ENCODE measurements at places on chromosomes 4 and X. TPM values are rescaled to one million over a fixed set of nuclear protein-coding genes. Genes with fewer than 3 reads are reported as not detected.
A peak's percentile ranks its signal among the peaks of the same experiment; 100 is the strongest.

The IBSP gene
- total RNA-seq: not detected

DNA sequence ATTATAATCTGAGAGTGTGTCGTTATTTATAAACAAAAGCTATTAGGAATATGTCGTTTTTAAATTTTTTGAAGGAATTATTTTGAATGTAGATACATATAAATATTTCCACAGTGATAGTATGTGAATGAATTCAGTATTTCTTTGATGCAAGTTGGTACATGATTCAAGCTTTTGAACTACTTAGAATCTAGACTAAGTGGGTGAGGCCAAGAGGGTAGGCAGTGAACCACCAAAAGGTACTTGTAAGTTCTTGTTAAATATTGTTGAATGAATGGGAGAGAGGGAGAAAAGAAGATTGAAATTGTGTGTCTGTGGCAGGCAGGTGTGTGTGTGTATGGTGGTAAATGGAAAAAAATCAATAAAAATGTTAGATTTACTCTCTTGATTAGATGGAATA lies 69.6 kb downstream of the ARFIP1 start:
- H3K27me3 ChIP-seq: no peaks in the 10 kb centered on the region
- no peak overlapping the region for H3K27ac ChIP-seq
- peaks cover 32% of the 10 kb centered on the region for H3K4me1 ChIP-seq
- DNase-seq: no peak
- peaks cover 2% of the 10 kb centered on the region for H3K36me3 ChIP-seq

- H3K27ac ChIP-seq: no peak overlapping the region
- no peaks in the 10 kb centered on the region for H3K27me3 ChIP-seq
- no peak for DNase-seq
- H3K4me3 ChIP-seq: no peak overlapping the region
- H3K36me3 ChIP-seq: no peaks in the 10 kb centered on the region
Observed at GRCh38 chrX:15942307-15942706, 87.7 kb upstream of the AP1S2 start.

The AGTR2 gene
- not detected for total RNA-seq

The TREX2 gene
- 1.2 TPM for total RNA-seq

The OTUD6A gene
- not detected for total RNA-seq

DNA sequence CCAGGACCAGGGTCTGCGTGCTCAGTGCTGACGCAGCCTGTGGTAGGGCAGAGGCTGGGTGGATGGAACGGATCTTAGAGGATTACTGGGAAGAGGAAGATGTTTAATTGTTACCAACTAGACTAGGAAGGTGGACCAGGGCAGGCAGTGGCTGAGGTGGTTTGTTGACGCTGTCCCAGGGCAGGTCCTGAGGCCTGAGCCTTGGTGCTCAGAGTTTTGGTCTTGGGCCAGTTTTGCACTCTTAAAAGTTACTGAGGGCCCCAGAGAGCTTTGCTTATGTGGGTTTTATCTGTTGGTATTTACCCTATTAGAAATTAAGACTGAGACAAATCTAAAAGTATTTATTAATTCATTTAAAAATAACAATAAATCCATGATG lies 20.4 kb downstream of the RNF212 start:
- H3K36me3 ChIP-seq: no peaks in the 10 kb centered on the region
- H3K27me3 ChIP-seq: no peaks in the 10 kb centered on the region
- no peak overlapping the region for H3K4me3 ChIP-seq
- no peak overlapping the region for H3K27ac ChIP-seq
- DNase-seq: no peak

The CCDC158 gene
- total RNA-seq: not detected

The NSG1 gene
- total RNA-seq: 0.75 TPM

- H3K27ac ChIP-seq: no peak overlapping the region
- no peaks in the 10 kb centered on the region for H3K36me3 ChIP-seq
- H3K27me3 ChIP-seq: no peaks in the 10 kb centered on the region
- H3K4me3 ChIP-seq: no peak overlapping the region
- no peaks in the 10 kb centered on the region for H3K4me1 ChIP-seq
- no peak for DNase-seq
Observed at GRCh38 chrX:49930039-49930438, 7.6 kb downstream of the CLCN5 start.

DNA sequence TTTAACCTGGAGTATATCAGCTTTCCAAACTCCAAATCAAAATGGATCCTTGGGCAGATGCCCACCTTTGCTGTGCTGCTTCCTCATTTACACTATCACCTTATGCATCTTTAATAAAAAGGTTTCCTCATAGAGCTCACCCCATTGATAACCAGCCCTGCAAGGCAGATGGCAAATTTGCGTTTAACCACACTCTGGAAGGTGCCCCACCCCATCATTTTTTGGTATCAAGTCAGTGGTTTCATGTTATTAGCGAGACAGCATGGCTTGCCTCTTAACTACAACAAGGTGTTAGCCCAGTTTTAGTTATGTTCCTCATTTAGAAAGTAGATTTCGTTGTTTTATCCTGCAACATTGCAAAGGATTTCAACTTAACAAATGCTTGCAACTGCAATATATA lies 214.0 kb upstream of the WDFY3 start:
- H3K4me3 ChIP-seq: no peak overlapping the region
- no peaks in the 10 kb centered on the region for H3K4me1 ChIP-seq
- H3K27me3 ChIP-seq: no peaks in the 10 kb centered on the region
- no peaks in the 10 kb centered on the region for H3K36me3 ChIP-seq
- H3K27ac ChIP-seq: no peak overlapping the region
- no peak for DNase-seq

GRCh38 chr4:85717351-85717750 lies 242.4 kb downstream of the ARHGAP24 start:
- no peak overlapping the region for H3K4me3 ChIP-seq
- H3K27ac ChIP-seq: peak overlapping the region; percentile 21
- H3K36me3 ChIP-seq: no peaks in the 10 kb centered on the region

GRCh38 chr4:71232056-71232430 lies 106.8 kb upstream of the SLC4A4 start:
- DNase-seq: no peak
- H3K27ac ChIP-seq: no peak overlapping the region
- no peaks in the 10 kb centered on the region for H3K27me3 ChIP-seq
- H3K36me3 ChIP-seq: no peaks in the 10 kb centered on the region
- H3K4me3 ChIP-seq: no peak overlapping the region

GRCh38 chrX:71170660-71171059 lies 26.0 kb downstream of the NLGN3 start:
- no peak overlapping the region for H3K27ac ChIP-seq
- no peaks in the 10 kb centered on the region for H3K27me3 ChIP-seq
- peaks cover 3% of the 10 kb centered on the region for H3K36me3 ChIP-seq

The USP17L11 gene
- not detected for total RNA-seq

The MAGEC3 gene
- not detected for total RNA-seq

The BRS3 gene
- not detected for total RNA-seq

The SLAIN2 gene
- total RNA-seq: 8.6 TPM

- no peak for DNase-seq
- no peaks in the 10 kb centered on the region for H3K36me3 ChIP-seq
- H3K27me3 ChIP-seq: no peaks in the 10 kb centered on the region
- H3K27ac ChIP-seq: no peak overlapping the region
- no peaks in the 10 kb centered on the region for H3K4me1 ChIP-seq
Observed at GRCh38 chr4:132660181-132660580, 488.9 kb upstream of the PCDH10 start.

The HELT gene
- total RNA-seq: not detected

DNA sequence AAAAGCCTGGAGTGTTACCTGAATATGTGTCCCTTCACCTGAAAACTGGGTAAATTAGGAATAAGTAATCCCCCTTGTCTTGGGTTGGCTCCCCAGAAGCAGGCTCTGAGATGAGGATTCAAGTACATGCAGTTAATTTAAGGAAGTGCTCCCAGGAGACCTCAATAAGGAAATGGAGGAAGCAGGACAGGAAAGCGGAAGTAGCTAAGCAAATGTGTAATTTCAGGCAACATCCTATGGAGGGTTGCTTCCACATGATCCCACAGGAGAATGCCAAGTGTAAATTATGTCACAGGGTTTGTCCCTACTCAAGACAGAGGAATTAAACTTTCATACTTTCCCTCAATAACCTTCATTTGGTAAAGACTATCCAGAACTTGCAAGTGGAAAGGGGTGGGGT lies 48.1 kb upstream of the ARHGEF6 start:
- no peak for DNase-seq
- no peak overlapping the region for H3K27ac ChIP-seq
- peaks cover 2% of the 10 kb centered on the region for H3K4me1 ChIP-seq

GRCh38 chr4:32840461-32841189 lies 2120.5 kb downstream of the PCDH7 start:
- H3K27me3 ChIP-seq: no peaks in the 10 kb centered on the region
- no peak for DNase-seq
- H3K36me3 ChIP-seq: no peaks in the 10 kb centered on the region
- H3K27ac ChIP-seq: no peak overlapping the region
- H3K4me3 ChIP-seq: no peak overlapping the region

- H3K27me3 ChIP-seq: no peaks in the 10 kb centered on the region
- no peak overlapping the region for H3K27ac ChIP-seq
- DNase-seq: no peak
Observed at GRCh38 chr4:16692524-16692923, 205.9 kb downstream of the LDB2 start.

DNA sequence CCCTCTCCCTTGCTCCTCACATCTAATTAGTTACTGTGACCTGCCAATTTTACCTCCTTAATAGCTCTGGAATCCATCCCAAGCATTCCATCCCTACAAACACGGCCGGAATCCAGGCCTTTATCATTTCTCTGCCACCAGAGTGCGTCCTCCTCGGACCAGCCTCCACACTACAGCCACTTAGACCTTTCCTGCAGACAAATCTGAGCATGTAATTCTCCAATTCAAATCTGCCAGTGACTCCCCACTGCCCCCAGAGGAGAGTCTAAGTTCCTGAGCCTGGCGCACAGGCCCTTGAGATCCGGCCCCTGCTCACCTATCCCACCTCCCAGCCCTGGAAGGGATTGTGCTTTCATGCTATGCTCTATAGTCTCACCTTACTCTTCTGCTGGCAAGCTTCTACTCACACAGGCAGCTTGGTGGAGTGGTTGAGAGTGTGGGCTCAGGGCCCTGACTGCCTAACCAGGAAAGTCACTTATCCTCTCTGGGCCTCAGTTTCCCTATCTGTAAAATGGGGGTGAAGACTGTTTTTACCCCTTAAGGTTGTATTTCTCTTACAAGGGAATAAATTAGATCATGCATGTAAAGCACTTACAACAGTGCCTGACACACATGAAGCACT lies 31.2 kb downstream of the PJA1 start:
- no peak overlapping the region for H3K4me3 ChIP-seq
- H3K4me1 ChIP-seq: no peaks in the 10 kb centered on the region
- peak; percentile 59 for DNase-seq
- H3K36me3 ChIP-seq: no peaks in the 10 kb centered on the region

GRCh38 chrX:71177327-71177726 lies 32.7 kb downstream of the NLGN3 start:
- DNase-seq: no peak
- no peak overlapping the region for H3K4me3 ChIP-seq
- H3K27me3 ChIP-seq: no peaks in the 10 kb centered on the region
- H3K27ac ChIP-seq: no peak overlapping the region
- H3K4me1 ChIP-seq: peaks cover 15% of the 10 kb centered on the region

DNA sequence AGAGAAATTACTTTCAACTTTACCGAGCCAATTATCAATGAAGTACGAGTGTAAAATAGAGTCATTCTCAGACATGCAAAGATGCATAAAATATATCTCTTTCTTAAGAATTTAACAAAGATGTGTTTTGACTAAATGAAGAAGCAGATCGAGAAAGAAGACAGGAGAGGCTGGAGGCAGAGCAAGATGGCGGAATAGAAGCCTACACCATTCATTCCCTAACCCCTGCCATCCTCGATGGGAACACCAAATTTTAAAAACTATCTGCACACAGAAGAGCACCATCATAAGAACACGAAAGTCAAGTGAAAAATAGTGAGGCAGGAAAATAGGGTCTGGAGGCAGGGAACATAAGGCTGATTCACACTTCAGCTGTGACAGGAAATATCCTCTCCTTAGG lies 35.0 kb downstream of the CCDC158 start:
- DNase-seq: no peak
- H3K36me3 ChIP-seq: no peaks in the 10 kb centered on the region
- H3K27ac ChIP-seq: no peak overlapping the region
- H3K4me3 ChIP-seq: no peak overlapping the region
- H3K27me3 ChIP-seq: no peaks in the 10 kb centered on the region

Measured in Karpas-422 (cell line).